ENCODE measurements at places on chromosomes 3 and 15. TPM values are rescaled to one million over a fixed set of nuclear protein-coding genes. Genes with fewer than 3 reads are reported as not detected.

- no peak for DNase-seq
Observed at GRCh38 chr3:157119369-157119951, 40.5 kb downstream of the CCNL1 start.

- DNase-seq = no peak
Observed at GRCh38 chr3:157872902-157873301, 233.3 kb downstream of the SHOX2 start.

DNA sequence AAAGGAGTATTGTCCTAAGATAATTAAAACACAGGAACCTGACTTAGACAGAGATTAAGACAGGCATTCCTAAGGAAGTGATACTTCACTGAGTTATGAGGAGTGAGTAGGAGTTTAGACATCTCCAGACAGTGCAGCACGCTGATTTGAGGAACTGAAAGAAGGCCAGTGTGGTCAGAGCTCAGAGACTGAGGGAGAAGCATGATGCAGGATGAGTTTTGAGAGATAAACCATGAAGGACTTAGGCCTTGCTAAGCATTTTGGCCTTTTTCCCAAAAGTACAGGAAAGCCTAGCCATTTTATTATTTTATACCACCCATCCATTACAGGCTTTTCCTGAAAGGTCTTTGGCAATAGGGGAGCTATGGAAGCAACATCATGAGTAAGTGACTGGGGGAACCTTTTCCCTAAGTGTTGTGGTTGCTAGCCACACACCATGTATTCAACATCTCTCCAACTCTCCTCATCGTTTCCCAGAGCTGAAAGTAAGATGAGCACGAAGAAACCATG, 375.6 kb upstream of the TPRG1 start:
- peak; percentile 34 for DNase-seq

The FOXB1 gene
- total RNA-seq = not detected

The WNT5A gene
- 22.1 TPM for total RNA-seq

DNA sequence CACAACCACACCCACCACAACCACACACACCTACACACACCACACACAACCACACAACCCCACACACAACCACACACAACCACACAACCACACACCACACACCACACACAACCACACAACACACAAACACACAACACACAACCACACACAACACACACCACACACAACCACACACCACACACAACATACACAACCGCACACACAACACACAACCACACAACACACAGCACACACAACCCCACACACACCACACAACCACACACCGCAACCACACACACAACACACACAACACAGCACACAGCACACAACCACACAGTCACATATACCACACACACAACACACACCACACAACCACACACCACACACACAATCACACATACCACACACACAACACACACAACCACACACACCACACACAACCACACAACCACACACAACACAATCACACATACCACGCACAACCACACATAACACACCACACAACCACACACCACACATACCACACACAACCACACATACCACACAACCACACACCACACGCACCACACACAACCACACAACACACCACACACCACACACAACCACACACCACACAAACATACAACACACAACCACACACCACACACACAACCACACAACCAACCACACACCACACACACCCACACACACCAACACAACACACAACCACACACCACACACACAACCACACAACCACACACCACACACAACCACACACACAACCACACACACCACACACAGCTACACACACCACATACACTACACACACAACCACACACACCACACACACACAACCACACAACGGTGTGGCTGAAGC, 23.7 kb downstream of the CPN2 start:
- no peak for DNase-seq

- no peak for DNase-seq
Observed at GRCh38 chr3:183122257-183122932, 23.1 kb upstream of the MCCC1 start.

GRCh38 chr3:22039161-22039560, 288.2 kb upstream of the ZNF385D start:
- DNase-seq = no peak

GRCh38 chr3:122247087-122247824, 63.8 kb downstream of the CASR start:
- DNase-seq = peak; percentile 46

The MESP1 gene
- 0.49 TPM for total RNA-seq

DNA sequence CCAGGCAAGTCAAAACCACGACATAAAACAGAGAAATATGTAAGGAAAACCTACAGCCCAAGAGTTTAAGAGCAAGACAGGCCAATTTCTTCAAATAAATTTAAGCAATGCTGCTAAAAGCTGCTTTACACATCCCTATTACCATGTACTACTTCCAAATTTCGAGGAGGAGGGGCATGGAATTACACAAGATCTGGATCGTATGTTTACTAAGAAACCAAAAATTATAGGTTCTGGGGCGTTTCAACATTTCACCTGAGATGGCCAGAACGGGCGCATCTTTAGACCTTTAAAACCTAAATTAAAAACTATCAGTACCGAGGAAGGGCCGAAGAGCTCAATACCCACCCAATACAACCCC, 664 bp upstream of the NR2C2 start:
- DNase-seq = no peak

The OGG1 gene
- total RNA-seq = 24.0 TPM

The GOLGA6B gene
- total RNA-seq = not detected

DNA sequence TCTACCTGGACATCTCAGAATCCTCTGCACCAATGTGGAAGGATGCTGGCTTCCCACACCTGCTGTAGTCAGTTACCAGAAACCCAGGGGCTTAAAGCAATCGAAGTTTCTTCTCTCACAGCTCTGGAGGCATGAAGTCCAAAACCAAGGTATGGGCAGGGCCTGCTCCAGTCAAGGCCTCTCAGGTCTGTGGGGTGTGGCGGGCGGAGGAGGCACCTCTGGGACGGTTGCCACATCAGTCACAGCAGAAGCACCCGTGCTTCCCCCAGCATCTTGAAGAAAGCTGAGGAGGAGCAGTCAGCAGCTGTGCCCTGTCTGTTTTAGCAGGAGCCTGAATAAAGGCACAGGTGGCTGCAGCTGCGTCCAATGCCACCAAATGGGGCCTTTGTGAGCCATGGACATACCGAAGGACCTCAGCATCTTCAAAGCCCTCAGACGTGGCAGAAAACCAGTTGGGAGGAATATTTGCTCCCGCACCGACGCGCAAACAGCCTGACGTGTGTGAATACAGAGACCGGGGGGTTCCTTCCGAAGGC, 68.9 kb downstream of the TFRC start:
- peak; percentile 29 for DNase-seq

DNA sequence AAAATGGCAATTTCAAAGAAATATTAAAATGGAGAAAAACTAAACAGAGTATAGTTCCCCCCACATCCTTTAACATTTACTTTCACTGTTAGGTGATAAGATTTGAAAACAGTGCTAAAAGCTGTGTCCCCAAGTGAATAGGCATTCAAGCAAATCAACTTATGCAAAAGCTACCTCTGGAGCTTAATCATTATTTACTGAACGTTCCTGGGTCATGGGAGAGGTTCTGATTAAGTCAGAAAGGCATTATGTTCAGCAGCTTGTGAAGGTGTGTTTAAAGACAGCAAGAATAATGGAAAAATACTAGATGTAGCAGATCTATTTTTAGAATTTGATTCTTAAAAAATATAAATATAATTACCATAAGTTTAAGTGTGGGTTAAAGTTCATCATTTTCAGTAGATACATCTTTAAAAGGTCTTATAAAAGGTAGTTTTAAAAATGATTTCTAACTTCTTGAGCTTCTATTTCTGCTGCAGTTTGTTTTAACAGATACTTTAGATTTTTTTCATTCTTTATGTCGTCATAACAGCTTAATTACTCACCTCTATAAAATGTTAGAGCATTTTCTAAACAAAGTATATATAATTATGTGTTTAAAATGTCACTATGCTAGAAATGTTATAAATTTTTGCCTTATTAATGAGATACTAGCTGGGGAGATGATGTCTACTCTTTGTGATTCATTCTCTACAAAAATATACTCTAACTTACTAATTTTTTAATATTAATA, 127.9 kb downstream of the MITF start:
- DNase-seq = no peak

GRCh38 chr3:129651435-129652202, 45.1 kb upstream of the PLXND1 start:
- DNase-seq = no peak

The BDH1 gene
- 30.4 TPM for total RNA-seq

DNA sequence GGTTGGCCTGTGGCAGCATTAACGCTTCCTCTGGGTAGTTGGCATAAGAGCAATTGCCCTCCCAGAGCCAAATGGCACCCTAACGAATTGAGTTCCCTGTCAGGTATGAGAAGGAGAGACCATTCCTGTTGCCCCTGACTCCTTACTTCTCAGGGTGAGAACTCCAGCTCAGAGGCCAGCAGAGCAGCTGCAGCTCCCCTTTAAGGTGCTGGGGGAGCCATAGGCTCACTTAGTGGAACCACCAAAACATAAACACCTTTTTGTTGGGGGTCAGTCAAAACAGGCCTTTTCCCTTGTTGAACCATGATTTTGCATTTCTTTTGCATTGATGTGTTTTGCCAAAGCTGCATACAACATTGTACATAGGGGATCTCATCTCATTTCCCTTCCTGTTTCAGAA, 28.1 kb upstream of the LHFPL4 start:
- DNase-seq = no peak

The C3orf80 gene
- total RNA-seq = 1.1 TPM

- DNase-seq = no peak
Observed at GRCh38 chr3:107737914-107738313, 215.2 kb downstream of the BBX start.

The MB21D2 gene
- total RNA-seq = 5.2 TPM

The GOLGA8A gene
- total RNA-seq = 81.6 TPM

- DNase-seq = peak; percentile 44
Observed at GRCh38 chr3:63943678-63944077, 31.5 kb upstream of the SCAANT1 start.

GRCh38 chr15:80478075-80478474, 73.9 kb downstream of the ARNT2 start:
- DNase-seq = no peak

The GOLGA8N gene
- total RNA-seq = 14.8 TPM

GRCh38 chr15:90711842-90712241, 5.3 kb upstream of the BLM start:
- DNase-seq = no peak

The ALPK3 gene
- 16.6 TPM for total RNA-seq

GRCh38 chr3:179565496-179565895, 2.8 kb downstream of the ACTL6A start:
- DNase-seq = no peak

The OSTN gene
- not detected for total RNA-seq

DNA sequence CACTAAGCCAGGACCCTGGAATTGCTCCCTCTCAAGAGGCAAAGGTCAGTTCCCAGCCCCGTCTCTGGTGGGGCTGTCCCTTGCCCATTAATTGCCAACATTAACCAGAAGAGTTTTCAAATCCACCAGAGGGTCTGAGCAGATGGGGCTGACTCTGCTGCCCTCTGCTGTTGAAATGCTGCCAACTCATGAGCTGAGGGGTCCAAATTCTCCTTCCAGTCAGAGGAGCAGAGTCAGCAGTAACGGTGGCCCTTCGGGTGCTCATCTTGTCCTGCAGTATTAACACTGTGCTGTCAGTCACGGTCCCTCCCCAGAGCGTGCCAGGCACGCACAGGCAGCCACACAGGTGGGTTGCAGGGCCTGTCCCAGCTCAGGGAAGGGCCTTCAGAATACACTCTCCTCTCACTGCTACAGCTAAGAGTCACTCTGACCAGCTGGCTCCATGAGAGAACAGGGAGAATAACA, 10.7 kb upstream of the SPTBN5 start:
- DNase-seq = peak; percentile 62

The SLC12A1 gene
- total RNA-seq = not detected

The PYGO1 gene
- total RNA-seq = 11.5 TPM

GRCh38 chr3:183824761-183825455, 469 bp downstream of the MAP6D1 start:
- DNase-seq = no peak

DNA sequence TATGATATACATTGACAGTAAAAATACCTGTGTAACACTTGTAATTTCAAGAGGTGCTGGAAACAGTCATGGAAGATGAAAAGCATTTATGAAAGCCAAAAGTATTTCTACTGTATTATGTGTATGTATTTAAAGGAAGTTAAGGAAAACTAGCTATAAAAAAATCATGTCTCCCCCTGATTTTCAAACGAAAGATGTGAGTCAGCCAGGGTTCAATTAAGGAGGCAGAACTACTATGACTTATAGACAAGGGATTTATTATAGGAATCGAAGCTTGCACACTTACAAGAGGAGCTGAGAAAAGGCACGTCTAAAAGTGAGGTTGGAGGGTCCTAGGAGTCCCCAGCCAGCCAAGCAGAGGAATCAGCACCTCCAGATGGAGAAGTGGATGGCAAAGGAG, 119.4 kb downstream of the SUCLG2 start:
- no peak for DNase-seq

The C15orf39 gene
- total RNA-seq = 25.4 TPM

The SPTSSB gene
- total RNA-seq = not detected

The NR2E3 gene
- not detected for total RNA-seq

GRCh38 chr3:57877116-57877515, 121.0 kb downstream of the SLMAP start:
- DNase-seq = no peak

DNA sequence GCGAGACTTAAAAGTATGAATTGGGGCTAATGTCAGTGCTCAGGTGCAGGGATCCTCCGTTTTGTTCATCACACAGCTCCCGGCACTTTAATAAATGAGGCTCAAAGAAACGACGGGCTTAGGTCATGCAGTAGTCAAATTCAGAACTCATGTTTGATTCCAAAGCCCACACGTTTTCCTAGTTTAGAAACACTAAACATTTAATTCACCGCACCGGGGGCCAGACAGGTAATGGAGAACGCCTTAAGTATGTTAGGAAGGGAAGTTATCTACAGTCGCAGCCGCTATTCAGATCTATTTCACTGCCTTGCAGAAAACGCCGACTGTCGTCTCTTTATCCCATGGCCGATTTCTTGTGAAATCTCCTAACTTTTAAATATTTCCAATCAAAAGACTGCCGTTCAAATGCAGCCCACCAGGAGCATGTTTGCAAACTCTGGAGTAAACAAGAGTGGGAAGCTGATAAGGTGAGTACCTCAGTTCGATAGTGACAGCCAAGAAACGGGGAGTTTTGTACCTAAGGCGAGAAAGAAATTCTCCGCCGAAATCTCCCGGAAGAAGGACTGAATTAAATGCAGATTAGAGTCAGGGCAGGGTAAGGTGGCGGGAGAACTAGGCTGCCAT, 569 bp downstream of the HIGD2B start:
- DNase-seq = no peak

- DNase-seq = no peak
Observed at GRCh38 chr3:125611908-125612307, 16.6 kb upstream of the OSBPL11 start.

The BTD gene
- total RNA-seq = 32.2 TPM

The ROBO2 gene
- 13.0 TPM for total RNA-seq

GRCh38 chr3:135192929-135193328, 397.9 kb downstream of the EPHB1 start:
- DNase-seq = no peak

- peak; percentile 68 for DNase-seq
Observed at GRCh38 chr3:50187750-50188149, 3.7 kb upstream of the GNAT1 start.
